Urinary bladder (tissue), 4 donors: ENCODE measurements at places on chromosomes 3 and 15. TPM values are rescaled to one million over a fixed set of nuclear protein-coding genes. Genes with fewer than 3 reads are reported as not detected.

DNA sequence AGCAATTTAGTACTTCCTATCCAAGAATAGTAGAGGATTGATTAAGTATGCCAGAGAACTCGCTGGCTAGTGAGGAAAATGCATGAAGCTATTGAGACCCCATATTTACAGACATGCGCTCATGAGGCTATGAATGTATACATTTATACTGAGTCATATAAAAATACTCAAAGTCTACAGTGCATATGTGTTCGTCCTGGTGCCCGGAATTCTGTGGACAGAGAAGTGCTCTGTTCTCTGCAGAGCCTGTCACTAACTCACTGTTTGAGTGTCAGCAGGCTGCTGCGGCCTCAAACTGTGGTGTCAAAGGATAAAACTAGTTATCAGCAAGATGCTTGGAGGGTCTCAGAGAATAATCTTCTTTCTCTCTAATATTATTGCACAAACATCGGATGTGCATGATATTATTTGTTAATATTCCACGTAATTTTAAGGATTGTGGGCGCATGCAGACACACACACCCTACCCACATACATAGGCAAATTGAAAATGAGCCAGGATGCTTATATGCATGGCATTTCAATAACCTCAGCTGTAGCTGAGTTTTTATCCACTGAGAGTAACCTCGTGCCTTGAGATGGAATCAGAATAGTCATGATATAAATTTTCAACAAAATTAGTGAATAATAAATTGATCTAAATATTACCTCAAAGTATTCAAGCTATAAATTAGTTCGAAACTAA lies 50.0 kb upstream of the TSC22D2 start:
- DNase-seq: no peak

DNA sequence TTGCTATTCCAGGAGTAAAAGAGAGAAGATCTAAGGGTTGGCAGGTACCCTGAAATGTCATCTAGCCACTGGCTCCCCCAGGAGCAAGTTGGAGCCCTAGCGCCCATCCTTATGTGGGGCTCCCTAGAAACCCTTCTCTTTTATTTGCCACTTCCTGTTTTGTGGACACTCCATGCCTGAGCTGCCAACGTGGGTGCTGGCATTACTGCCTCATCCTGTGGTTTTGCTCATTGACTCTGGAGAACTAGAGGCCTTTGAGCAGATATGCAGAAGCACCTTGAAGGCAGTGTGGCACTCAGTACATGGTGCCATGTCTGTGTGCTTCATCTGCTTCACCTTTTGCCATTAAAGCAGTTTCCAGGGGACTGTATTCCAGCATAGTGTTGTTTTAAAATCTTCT lies 8.1 kb downstream of the EDEM1 start:
- no peak for DNase-seq

GRCh38 chr15:80977627-80978036 lies 12.0 kb downstream of the MESD start:
- DNase-seq: no peak

- DNase-seq: no peak
Measured at GRCh38 chr3:100871306-100871705, 121.9 kb downstream of the ABI3BP start.

The UBL7 gene
- 15.5 TPM for total RNA-seq

The PLCH1 gene
- 3.2 TPM for total RNA-seq

The MUC20 gene
- total RNA-seq: 12.7 TPM

The SHQ1 gene
- total RNA-seq: 29.2 TPM
